Suppressor macrophage treated with lipopolysaccharide for 1 hour (primary cell): ENCODE measurements at places on chromosomes 2 and 18.

- no peak for DNase-seq
Measured at GRCh38 chr18:63097178-63097577, 222.4 kb downstream of the BCL2 start.

- no peak for DNase-seq
Measured at GRCh38 chr2:11357428-11357972, 13.1 kb upstream of the ROCK2 start.

- DNase-seq: no peak
Measured at GRCh38 chr2:74816540-74817303, 17.2 kb upstream of the HK2 start.

DNA sequence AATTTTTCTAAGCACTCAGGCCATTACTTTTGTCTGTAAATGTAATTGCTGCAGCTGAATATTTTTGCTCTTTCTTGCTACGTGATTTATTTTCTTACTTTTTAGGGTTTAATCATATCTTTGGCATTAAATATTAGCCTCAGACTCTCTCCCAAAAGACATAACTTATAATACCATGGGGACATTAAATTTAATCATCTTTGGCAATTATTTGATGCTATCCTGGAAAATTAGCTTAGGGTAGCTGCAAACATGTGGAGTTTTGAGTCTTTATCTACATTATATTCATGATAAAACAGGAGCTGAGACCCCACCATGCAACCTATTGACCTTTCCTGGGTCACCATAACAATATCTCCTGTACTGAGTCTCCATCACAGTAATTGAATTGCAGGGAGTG lies 59.1 kb upstream of the EDAR start:
- DNase-seq: no peak

- no peak for DNase-seq
Measured at GRCh38 chr2:218082586-218083351, 13.7 kb downstream of the RUFY4 start.

DNA sequence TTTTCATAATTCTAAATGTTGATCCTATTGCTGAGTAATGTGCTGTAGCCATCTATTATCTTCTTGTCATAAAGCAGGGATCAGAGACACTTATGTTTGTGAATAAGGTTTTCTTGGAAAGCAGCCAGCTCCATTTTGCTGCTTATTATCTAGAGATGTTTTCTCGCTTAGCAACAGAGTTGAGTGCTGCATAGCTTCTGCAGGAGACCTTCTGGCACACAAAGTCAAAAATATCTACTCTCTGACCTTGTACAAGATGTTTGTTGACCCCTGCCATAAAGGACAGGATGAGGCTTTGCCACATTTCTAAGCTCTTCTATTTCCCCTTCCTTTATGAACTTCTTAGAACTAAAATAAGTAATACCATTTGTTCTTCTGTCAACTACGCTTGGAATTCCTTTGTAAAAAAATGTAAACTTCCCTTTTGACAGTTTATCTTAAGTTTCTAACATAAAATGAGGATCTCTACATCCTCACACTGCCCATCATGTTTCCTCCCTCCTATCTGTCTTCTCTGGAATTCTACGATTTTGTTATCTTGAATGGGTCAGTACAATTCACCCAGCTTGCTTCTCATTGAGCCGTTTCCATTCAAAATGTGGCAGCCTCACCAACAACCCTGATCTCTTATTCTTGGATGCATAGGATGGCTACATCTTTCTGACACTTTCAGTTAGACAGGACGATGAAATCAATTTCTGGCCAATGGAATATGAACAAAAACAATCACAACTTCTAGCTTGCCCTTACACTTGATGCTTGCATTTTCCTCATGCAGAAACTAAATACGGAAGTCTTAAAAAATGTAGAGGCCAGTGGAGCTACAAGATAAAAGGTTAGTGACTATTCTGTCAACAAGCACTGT lies 1377.0 kb downstream of the SUCLG1 start:
- DNase-seq: no peak

DNA sequence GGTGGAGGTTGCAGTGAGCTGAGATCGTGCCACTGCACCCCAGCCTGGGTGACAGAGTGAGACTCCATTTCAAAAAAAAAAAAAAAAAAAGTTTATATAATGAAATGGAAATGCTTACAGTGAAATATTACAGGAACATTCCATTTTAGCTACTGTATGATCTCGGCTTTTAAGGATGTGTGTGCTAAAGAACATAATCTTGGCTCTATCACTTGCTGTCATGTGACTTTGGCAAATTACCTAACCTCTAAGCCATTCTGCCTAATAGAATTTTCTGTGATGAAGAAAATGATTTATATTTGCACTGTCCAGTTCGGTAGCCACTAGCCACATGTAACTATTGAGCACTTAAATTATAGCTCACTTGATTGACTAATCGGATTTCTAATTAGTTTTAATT lies 36.3 kb downstream of the SMAD4 start:
- DNase-seq: no peak
